HuH-7.5 (cell line): ENCODE measurements at places on chromosomes 7 and 10.
A peak's percentile ranks its signal among the peaks of the same experiment; 100 is the strongest.

GRCh38 chr10:132163278-132163765, 23.4 kb upstream of the DPYSL4 start:
- DNase-seq, result peak; percentile 55

DNA sequence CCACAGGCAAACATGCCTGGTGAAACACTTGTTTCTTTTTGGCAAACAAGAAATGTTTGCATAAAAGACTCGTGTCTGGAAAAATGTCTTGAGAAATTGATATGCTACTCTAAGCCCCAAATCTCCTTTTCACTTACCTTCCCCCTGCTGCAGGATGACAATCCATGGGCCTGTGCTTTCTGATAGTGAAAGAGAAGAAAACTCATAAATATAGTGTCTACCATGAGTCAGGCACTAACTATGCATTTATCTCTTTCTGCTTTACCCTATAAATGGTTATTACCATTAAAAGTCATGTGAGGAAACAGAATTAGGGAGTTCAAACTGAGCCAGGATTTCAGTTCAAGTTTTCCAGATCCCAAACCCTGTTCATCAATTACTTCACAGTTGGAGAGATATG, 6.6 kb upstream of the TARP start:
- DNase-seq, result no peak

DNA sequence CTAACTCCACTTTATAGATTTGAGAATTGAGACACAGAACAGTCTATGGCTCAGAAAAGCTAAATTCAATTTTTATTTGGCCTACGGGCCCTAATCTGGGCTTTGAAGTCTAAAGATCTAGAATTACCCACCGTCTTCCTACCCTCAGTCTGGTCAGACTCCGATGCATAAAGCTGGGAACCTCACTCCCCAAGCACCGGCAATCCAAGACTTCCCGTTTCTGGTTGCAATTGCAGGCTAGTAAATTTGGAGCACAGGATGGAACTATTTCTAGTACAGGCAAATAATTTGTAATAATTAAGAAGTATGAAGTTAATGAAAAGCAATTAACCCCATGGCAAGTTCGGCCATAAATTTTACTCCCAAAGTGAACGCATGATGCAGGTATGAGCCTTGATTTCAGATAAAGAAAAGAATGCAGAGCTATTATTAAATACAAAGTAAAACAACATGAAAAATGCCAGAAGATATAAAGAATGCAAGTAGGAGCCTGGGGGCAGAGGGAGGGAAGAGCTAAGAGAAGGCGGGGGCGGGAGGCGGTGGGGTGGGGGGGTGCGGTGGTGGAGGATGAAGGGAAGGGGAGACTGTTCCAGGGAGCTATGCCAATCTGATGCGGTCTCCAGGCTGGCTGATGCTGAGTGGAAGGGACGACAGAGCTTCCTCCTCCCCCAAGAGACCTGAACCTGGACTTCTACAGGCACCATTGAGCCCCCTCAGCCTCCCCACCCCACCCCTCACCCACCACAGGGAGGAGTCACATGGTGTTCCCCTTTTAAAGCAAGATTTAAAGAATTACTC, 45.1 kb downstream of the BPGM start:
- no peak for DNase-seq

GRCh38 chr10:79342295-79342761, 4.9 kb upstream of the PPIF start:
- DNase-seq, result no peak

DNA sequence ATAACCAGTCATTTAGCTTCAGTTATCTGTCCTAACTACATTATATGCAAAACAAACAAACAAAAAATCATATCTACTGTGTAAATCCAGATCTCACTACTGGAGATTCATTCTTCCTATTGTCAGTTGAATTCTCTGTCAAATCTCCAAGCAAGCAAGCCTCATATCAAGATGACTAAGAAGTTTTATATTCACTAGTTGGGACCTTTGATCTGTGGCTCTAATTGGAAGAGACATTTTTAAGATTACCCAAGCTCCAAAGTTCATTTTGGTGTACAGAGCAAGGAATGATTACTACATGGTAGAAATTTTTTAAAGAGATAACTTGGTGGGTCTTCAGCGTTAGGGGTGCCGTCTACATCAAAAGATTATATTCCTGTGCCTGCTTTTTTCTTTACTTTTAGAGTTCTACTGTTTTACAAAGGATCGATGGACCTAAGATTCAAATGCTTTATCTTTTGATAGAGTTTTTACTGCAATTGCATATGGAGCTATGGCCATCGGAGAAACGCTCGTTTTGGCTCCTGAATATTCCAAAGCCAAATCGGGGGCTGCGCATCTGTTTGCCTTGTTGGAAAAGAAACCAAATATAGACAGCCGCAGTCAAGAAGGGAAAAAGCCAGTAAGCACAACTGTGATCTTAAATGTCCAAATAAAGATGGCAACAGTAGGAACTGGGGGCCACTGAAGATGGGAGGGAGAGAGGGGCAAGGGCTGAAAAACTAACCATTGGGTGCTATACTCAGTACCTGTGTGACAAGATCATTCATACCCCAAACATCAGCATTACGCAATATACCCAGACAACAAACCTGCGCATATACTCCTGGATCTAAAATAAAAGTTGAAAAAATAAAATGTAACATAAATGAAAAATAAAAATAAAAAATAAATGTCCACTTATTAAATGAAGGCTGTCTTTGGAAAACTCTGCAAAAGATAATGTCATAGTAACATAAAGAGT, 47.9 kb downstream of the SP8 start:
- no peak for DNase-seq

DNA sequence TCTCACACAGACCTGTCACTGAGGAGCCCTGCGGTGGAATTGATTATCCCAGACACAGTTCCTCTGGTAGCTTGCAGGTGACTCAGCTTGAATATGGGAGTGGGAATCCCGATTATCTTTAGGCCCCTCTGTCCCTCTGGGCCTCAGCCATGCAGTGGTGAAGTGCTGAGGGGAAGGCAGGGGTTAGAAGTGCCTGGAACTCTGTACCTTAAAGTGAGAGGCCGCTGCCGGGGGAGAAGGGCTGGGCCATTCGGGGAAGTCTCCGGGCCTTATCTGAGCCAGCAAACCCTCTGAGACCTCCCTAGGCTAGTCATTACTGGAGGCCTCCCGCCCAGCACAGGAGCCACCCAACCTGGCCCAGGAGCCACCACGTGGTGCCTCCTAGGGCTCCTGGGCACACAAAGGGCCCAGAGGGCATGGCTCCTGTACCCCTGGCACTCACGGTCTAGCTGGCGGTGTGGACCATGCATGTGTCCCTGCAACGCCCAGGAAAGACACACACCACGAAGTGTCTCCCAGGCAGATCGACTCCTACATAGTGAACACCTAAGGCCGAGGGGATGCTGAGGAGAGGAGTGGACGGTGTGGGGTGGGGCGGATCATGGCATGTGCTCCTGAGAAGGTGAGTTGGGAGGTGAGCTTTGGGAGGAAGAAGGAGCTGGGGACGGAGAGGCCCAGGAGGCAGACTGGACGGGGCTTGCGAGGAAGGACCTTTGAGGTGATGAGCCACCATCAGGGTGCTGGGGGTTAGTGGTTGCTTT, 56.2 kb downstream of the HK1 start:
- no peak for DNase-seq

DNA sequence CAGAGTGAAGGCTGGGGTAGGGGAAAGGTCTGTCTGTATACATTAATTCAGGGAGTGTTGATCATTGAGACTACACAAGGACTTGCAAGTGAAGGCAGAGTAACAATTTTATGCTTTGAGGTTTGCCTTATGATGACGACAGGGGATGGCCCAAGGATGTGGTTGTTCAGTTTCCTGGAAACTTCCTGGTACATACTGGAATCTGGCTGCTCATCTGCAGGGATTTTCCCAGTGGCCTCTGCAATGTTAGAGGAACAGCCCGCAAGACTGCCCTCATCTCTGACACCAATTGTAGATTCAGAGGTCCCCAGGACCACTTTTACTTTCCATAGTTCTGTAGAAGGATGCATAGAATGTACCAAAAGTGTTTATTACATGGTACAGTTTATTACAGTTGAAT, 189.6 kb downstream of the TMEM178B start:
- no peak for DNase-seq

GRCh38 chr7:141872931-141873330, 31.6 kb upstream of the PRSS37 start:
- DNase-seq, result no peak

DNA sequence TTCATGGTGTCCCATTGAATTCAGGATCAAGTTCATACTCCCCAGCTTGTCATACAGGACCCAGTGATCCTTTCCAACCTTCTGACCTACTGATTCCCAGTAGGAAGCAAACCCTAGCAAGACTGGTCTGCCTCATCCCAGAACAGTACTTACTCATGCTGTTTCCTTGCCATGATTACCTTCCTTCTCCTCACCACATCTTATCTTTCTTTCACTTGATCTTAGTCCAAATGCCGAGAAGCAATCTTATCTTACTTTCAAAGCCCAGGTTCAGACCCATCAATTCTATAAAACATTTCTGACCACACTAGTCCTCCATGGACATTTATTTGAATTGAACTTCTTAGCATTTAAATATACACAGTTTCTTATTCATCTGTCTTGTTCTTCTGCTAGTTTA, 26.6 kb upstream of the ATRNL1 start:
- no peak for DNase-seq

DNA sequence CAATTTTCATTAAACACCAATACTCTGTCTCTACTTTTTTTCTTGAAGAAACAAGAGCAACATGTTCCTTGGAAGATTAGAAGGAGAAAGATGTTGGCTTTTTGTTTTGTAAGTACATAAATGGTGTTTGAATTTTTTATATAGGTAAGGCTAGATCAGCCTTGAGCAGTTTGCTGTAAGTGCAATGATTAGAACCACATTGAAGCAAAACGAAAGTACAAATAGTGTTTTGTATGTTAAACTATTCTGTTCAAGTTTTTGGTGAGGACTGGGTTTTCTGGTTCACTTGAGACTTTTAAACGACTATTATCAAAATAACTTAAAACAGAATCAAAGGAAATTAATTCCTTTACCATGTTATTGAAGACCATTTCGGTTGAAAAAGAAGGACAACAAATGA, 162.9 kb upstream of the NRP1 start:
- no peak for DNase-seq

- DNase-seq, result no peak
Observed at GRCh38 chr10:119451300-119451896, 91.1 kb downstream of the RGS10 start.

DNA sequence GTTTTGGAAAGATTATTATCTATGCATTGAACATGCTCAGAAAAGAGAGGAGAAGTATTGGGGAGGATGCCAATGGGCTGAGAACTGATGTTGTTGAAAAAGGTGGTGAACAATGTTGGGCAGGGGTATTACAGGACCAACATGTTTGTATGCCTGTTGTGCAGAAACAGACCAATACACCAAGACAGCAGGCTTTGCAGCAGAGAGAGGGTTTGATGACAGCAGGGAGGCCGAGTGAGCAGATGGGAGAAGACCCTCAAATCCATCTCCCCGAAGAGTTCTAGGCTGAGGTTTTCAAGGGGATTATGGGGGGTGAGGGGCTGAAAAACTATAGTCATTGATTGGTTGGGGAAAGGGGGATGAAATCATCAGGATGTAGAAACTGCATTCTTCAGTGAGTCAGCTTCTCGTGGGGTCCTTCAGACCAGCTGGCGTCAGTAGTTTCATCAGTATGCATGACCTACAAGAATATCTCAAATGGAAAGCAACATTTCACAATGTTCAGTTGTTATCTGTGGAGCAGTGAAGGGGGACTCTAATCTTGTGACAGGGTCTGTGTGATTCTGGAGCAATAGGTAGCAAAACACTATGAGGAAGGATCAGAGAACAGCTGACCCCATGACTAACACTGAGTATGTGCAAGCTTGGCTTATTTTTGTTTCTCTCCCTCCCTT, 167.8 kb downstream of the BAMBI start:
- no peak for DNase-seq

DNA sequence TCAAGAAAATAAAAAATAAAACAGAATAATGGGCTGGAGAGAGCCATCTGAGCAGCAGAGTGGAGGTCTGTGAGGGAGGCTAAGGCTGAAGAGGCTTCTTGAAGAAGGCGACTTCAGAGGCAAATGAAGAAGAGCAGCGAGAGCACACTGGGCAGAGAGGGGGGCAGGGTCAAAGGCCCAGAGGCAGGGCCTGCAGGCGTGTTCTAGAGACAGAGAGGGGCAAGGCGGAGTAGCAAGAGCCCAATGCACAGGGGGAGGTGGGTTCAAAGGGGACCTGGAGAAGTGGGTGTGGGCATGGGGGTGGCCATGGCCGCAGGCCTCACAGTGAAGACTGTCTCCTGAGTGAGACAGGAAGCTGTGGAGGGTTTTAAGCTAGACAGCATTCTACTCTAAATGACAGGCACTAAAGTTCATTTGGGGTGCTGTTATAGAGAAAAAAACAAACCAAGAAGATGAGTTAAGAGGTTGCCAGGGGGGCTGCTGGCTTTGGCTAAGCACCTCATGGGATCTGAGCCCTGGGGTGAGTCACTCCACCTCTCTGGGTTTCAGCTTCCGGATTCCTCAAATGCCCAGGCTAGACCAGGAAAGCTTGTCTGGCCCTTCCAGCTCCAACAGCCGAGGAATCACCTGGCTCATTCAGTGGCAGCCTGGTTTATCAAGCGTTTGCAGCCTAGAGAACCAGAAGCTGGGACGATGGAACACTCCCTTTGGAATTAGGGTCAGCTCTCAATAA, 81.7 kb downstream of the DLG5 start:
- no peak for DNase-seq

DNA sequence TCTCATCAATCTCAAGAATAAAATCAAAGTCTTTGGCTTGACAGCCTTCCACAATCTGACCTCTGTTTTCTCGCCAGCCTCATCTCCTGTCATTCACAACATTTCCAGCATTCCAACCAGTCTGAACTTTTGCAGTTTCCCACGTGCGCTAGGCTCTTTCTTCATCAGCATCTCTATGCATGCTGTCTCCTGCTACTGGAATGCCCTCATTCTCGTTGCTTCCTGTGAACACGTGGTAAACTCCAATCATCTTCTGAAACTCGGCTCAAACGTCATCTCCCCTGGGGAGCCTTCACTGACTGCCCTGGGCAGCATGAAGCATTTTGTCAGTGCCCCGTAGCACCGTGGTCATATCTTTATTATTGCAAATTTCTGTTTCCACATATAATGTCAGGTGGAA, 12.2 kb upstream of the RSBN1L start:
- no peak for DNase-seq

DNA sequence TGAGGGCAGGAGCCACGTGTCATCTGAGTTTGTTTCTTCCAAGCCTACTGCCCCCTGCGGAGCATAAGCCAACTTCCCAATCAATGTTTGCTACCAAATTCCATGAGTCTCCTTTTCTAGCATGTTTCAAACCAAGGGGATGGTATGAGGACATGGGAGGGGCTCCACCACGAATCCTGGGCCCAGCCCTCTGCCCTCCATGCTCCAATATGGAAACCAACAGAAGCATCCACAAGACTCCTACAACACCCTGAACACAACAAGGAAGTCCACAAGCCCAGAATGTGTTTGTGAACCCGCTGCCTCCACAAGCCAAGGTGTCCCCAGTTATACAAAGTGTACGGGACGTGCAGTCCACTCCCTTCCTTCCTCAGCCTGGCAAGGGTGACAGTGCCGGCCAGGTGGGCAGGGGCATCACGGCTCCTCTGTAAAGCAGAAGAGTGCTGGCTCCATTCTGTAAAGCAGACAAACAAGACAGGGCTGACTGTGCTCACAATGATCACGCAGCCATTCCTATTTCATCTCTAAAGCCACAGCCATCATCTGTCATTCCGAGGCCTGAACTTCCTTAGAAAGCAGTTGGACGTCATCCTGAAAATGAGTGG, 466.1 kb downstream of the PTPRN2 start:
- no peak for DNase-seq
